Endothelial cell of coronary artery (primary cell): ENCODE measurements at places on chromosomes 5 and 9. TPM values are rescaled to one million over a fixed set of nuclear protein-coding genes. Genes with fewer than 3 reads are reported as not detected.

The IFNK gene
- not detected in 2 replicates for total RNA-seq

The MED10 gene
- total RNA-seq = 10.5 and 10.7 TPM in 2 replicates

The INSL4 gene
- total RNA-seq = not detected in 2 replicates

The TOR1A gene
- total RNA-seq = 27.4 and 28.2 TPM in 2 replicates

The KLF9 gene
- 14.4 and 37.5 TPM in 2 replicates for total RNA-seq

The BSPRY gene
- total RNA-seq = not detected in 2 replicates

The FOXD4 gene
- 0.09 and 0.19 TPM in 2 replicates for total RNA-seq

The DPM2 gene
- total RNA-seq = 8.1 and 9.4 TPM in 2 replicates

The DOK3 gene
- 1.8 and 2.5 TPM in 2 replicates for total RNA-seq

The HRH2 gene
- total RNA-seq = under 0.01 and 0.09 TPM in 2 replicates

The SLC46A2 gene
- total RNA-seq = not detected in 2 replicates

The QRFP gene
- total RNA-seq = not detected in 2 replicates

The FOXD1 gene
- total RNA-seq = 0.09 and 0.38 TPM in 2 replicates

The ZFP37 gene
- 0.63 and 1.4 TPM in 2 replicates for total RNA-seq

The CDKN2B gene
- total RNA-seq = 7.6 and 9.8 TPM in 2 replicates

The MLLT3 gene
- 9.8 and 19.2 TPM in 2 replicates for total RNA-seq

The EQTN gene
- total RNA-seq = not detected in 2 replicates

The KLF4 gene
- total RNA-seq = 0.45 and 3.8 TPM in 2 replicates

The CD274 gene
- 17.7 and 55.0 TPM in 2 replicates for total RNA-seq

The ADRA1B gene
- 0.72 and 0.94 TPM in 2 replicates for total RNA-seq

The FBP2 gene
- not detected in 2 replicates for total RNA-seq

The CCL28 gene
- 0.18 and 0.38 TPM in 2 replicates for total RNA-seq
